Hematopoietic multipotent progenitor cell treated with erythropoietin and hydrocortisone succinate and interleukin-3 and kit ligand, for 15 days (in vitro differentiated cells): ENCODE measurements at places on chromosomes 2 and 18.

DNA sequence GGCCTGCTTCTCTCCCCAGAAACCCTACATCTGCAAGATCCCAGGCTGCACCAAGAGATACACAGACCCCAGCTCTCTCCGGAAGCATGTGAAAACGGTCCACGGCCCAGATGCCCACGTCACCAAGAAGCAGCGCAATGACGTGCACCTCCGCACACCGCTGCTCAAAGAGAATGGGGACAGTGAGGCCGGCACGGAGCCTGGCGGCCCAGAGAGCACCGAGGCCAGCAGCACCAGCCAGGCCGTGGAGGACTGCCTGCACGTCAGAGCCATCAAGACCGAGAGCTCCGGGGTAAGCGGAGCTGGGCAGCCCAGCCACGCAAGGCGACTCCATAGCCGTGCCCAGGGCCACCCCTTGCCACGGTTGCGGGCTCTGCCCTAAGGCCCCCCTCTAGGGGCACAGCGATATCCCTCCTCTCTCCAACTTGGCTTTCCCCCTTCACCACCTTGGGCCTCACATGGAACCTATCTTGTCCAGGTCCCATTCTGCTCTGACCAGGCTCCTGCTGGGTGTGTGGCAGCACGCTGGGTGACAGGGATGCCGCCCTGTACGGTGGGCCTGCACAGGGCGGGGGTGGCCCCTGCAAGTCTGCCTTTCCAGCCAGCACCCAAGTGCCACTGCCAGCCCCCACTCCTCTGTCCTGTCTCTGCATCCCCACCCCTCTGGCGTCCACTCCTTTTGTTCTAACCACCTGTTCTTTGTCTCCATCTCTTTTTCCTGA, 248.9 kb downstream of the GLI2 start:
- DNase-seq: no peak

GRCh38 chr2:106579750-106580197, 92.6 kb downstream of the CD8B2 start:
- DNase-seq: no peak

GRCh38 chr2:46098621-46099062, 198.6 kb upstream of the EPAS1 start:
- no peak for DNase-seq

DNA sequence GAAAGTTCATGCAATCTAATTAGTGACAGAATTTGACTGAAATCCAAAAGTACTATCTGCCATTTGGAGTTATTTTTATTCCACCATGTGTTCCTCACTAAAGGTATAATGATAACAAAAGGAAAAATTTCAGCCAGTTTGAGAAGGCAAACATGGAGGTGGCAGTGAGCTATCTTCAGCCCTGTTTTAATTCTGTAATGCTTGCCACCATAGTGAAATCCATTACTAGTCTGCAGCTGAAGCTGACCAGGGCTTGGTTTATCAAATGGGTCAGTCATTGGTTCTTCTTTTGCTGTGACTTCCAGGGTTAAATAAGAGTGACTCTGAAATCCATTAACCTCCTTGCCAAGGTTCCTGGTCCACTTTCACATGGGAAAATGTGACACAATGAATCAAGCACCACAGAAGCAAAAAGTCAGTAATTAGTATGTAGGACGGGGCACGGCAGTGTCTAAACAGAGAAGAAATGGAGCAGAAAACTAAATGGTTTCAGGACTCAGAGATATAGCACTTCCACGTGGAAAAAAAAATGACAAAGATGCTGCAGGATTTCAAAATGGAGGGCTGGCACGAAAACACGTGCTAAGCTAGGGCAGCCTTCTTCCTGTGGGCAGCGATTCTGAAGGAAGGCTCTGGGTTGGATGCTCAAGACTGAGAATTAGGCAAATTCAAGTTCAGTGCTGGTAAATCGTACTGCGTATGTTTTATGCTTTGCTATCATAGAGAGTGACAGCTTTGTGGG, 87.2 kb downstream of the EPHA4 start:
- DNase-seq: no peak

- no peak for DNase-seq
Measured at GRCh38 chr2:221001381-221001801, 570.7 kb downstream of the EPHA4 start.

DNA sequence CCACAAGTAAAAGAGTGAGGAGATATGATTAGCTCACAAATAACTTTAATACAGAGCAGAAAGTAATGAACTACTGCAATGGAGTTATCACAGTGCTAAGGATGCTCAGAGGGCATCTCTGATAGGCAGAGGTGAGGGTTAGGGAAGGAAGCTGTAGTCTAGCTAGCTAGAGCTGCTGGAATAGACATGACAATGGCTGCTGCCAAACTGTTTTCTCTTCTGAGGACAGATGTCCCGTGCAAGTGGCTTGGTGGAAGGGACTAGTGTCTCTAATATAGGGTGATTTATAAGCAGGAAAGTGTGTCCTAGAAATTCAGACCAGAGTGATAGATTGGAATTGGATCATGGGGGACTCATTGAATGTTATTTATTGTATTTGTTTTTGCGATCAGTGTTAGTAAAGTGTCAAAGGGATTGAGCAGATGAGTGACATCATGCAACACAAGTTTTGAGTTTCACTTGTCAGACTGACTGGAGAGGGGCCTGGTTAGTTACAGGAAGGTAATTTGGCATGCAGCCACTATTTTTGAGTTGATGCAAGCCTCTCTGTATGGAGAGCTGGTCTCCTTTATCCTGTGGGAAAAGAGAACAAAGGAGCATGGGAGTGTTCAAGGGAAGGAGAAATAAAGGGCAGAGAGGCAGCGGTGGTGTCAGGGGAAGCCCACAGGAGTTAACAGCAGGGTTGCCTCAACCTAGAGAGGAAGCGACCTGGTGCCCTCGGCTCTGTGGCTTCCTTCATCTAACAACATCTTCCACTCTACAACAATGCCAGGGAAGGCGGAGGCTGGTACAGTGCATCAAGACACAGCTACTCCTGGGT, 1.9 kb downstream of the CTLA4 start:
- no peak for DNase-seq

GRCh38 chr2:228181098-228182019, at the start of gene SPHKAP:
TSS of gene SPHKAP (minus strand) at chr2:228181687. CDS start at chr2:228181598, 89 bp downstream.
- no peak for DNase-seq

- DNase-seq: peak; percentile 78
Measured at GRCh38 chr2:26144953-26145680, 27.8 kb upstream of the GAREM2 start.

DNA sequence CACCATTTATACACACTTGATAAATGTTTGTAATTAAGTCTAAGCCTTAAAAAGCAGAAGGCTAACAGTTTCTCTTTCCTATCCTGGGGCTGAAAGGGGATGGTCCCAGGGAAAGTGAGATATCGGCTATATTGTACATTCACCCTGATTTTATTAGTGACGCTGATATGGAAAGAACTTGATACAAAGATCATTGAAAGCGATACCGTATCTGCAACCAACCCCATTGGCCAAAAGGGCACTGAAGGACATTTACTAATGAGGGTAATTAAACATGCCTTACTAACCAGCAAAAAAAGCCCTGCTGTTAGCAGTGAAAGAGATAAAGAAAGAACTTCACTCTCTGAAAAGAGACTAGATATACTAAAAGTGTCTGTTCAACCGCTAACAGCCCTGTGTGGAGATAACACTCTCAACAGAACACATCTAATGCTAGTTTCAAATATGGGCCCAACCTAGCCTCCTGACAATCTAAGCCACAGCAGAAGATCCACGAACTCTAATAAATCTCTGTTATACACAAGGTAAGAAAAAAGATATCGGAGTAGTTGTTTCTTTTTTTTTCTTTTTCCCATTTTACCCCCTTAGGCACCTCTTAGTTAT, 200.0 kb downstream of the CDH2 start:
- DNase-seq: no peak

DNA sequence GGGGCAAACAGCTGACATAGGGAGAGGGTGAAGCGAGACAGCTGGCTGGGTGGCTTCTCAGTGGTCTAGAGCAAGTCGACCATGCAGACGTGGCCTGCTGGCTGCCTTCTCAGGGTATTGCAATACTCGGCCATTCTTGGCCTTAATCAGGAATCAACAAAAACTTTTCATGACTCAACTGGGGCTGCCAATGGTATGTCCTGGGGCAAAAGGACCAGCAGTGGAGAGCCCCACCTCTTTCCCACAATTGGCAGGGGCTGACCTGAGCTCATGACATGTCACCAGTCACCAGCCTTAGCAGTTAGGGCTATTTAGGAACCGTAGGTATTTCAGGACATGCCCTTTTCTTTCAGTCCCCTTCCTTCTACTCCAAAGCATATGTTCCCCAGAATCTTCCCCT, 19.1 kb downstream of the PLA2R1 start:
- no peak for DNase-seq
